Stimulated activated CD8-positive, alpha-beta memory T cell treated with anti-CD3 and anti-CD28 coated beads, Interleukin-2, amount 100 ng/mL, for 1 hour (primary cell): ENCODE measurements at places on chromosomes 4 and X.

DNA sequence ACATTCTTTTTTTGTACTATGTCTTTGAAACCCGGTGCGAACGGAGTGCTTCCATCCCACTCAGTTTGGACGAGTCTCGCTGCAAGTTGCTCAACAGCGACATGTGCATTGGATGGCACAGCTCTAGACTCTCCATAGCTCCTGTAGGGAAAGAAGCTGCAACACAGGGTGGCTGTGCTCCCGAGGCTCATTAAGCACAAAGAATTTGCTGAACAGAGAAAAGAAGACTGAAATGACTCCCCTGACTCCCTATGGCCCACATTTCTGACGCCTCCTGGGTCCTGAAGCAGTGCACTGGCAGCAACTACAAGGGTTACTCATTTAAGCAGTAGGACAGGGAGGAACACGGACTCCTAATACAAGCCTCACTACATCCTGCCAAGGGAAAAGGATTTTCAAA is 127.4 kb downstream of the SH3RF1 start:
- no peak for DNase-seq

DNA sequence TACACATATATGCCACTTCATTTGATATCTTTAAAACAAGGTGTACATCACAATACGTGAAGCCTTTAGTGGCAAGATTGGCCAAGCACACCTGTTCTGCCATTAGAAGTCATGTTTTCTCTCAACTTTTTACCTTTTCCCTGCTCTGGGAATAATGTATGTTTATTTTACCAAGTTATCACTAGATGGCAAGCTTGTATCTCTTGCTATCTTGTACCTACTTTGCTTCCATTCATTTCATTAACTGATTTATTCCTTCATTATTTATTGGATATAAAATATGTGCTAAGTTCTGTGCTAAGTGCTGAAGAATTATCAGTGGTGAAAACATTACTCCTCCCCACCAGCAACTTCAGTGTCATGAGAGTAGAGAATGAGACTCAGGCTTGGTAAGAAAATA is 245.5 kb downstream of the ANK2 start:
- DNase-seq, result no peak

DNA sequence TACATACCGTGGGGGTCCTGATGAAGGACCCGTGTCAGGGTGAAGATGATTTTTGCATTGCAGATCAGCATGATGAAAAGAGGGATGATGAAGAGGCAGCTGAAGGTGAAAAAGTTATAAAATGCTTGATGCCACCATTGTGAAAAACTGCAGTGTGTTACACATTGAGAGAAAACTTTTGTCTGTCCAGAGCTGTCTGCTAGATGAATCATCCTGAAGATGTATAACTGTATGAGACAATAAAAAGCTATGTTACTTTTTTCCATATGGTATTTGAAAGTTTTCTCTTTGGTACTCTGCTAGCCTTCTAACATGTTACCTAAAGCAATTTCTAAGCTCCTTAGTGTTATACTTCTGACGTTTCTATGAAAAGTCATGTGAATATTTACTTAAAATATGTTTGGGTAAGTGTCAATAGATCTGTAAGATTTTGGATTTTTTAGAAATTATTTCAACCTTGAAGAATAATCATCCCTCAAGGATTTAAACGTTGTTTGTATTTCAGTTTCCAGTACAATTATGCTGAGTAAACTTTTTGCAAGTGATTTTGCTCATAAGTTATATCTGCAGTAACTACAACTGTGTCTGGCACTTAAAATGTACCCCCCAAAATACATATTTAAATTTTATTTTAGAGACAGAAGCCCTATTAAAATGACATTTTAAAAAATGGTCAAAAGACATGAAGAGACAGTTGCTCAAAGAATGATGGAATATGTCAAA is 9.5 kb downstream of the GNRHR start:
- no peak for DNase-seq

DNA sequence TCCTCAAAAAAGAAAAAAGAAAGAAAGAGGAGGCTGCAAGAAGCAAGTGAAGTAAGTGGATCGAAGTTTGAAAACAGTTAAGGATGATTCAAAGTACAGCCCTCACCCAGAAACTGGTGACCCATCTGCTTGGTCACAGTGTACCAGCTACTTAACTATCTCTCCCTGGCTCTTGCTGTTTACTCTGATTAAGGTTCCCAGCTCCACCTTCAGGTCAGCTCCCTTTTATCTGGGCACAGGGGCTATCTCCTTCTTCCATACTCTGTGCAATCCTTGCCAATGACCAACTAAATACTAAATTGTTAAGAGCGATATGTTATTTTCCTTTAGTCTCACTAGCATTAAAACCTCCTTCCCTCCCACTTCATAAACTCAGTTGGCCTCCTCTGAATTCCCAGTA is 81.5 kb upstream of the SMIM10 start:
- no peak for DNase-seq

DNA sequence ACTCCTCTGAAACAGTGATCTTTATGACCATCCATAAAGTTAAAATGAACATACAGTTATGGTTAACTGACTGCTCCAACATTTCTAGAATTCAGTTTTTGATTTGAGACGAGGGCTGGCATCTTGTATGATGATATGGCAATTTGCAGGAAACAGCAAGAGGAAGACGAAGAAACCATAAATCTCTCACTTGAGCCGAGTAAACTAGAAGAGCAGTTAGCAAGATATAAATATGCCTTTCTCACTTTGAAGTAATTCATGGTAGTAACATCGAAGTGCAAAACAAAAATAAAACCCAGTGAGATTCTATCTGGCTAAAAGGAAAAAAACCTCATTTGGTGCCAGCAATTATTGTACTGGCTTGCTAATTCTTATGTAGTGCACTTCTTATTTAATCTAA is 139.0 kb upstream of the SPRY1 start:
- no peak for DNase-seq

GRCh38 chr4:20075248-20075871 is 176.3 kb upstream of the SLIT2 start:
- DNase-seq, result no peak

GRCh38 chrX:135295944-135296305 is 13.4 kb upstream of the ETDC start:
- no peak for DNase-seq

DNA sequence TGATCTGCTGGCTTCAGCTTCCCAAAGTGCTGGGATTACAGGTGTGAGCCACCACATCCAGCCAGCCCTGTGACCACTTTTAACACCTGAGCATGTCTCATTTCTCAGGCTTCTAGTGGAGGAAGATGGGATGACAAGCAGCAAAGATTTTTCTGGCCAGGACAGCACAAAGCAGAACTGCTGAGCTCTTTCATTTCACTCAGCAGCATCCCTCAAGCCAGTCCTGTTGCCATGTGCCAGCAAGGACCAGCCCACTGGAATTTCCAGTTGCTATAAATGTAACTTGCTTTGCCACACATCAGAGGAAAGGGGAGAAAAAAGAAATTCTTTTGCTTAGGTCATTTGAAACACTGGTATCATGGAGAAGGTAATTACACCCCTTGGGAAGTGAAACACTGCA is 75.9 kb downstream of the SLC9A7 start:
- no peak for DNase-seq

GRCh38 chrX:3563451-3563850 is 150.0 kb downstream of the PRKX start:
- no peak for DNase-seq

DNA sequence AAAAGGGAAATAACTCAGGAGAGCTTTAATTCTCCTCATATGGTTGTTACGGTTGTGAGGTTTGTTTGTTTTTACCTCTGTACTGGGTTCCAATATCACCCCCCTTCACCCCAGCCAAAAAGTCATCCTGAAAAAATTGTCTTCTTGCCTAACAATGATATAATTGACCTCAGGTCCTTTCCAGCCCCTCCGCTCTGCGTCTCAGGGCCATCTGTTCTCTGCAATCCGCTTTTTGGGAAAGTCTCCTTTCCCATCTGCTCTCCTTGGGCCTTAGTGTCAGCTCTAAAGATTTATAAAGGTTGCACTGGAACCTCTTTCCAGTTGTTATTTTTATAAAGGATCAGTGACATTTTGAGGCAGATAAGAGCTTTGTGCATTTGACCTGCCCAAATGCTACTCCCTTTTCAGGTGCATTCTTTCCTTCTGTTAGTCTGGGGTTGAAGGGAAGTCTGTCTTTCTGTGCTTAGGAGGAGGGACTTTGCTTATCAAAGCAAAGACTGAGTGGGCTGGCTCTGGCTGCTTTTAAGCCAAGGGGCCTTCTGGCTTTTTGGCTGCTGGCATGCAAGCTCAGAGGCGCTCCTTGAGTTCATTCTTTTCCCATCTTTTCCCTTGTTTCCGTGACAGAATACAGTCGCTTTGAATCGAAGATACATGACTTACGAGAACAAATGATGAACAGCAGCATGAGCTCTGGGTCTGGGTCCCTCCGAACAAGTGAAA is 34.1 kb downstream of the DLG3 start:
- no peak for DNase-seq

DNA sequence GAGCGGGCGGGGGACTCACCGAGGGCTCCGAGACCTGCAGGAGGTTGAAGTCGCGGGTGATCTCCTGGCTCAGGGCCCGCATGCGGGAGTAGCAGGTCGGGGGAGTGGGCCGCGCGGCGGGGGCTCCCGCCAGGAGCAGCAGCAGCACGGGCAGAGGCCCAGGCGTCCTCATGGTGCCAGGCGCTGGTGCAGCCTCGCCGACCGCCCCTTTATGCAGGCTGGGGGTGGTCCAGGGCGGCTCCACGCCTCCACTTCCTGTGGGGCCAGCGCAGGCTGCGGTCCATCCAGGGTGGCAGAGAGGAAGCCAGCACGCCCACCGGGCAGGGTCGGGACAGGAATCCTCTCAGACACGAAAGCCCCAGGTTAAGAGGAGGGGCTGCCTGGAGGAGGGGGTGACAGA is at the start of gene CYTL1:
TSS of gene CYTL1 (minus strand) at position 185 of the 400 bp plus-strand sequence. CDS start at position 172, 13 bp downstream.
- no peak for DNase-seq

- no peak for DNase-seq
These were observed 30.3 kb downstream of the AMMECR1 start for GRCh38 chrX:110287605-110288004.

DNA sequence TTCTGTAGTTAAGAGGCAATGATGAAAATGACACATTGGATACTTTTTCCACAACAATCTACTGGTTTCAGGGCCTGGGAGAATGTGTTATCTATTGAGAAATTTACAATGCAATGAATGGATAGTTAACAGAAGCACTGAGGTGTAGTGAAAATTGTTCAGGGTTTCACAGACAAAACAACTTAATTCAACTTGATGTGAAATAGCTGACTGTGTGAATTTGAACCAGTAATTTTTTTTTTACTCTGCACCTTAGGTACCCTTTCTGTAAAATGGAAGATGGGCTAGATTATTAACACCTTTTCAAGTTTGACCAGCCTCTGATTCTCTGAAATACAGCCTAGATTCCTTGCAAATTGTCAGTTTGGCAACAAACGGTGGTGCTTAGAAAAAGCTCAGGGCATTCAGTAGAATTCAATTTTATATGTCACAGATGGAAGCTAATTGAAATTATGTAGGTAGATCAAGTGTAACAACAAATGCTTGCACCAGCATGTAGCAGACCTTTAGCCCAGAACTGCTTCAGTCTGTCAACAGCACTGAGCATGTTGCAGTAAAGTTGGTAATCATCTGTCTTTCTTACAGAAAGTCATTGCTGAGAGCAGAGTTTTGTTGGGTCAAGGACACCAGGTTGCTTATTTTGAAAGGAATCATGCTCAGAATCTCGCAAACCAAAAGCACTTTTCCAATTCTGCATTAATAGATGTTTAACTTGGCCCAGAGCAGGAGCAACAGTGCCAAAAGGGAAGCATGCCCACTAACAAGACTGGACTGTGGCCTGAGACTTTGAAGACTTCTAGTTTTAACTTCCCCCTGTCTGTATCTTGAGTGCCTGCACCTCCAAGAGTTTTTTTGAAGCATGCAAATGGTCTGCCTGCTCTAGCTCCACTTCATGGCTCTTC is 526.6 kb downstream of the PACRGL start:
- no peak for DNase-seq

DNA sequence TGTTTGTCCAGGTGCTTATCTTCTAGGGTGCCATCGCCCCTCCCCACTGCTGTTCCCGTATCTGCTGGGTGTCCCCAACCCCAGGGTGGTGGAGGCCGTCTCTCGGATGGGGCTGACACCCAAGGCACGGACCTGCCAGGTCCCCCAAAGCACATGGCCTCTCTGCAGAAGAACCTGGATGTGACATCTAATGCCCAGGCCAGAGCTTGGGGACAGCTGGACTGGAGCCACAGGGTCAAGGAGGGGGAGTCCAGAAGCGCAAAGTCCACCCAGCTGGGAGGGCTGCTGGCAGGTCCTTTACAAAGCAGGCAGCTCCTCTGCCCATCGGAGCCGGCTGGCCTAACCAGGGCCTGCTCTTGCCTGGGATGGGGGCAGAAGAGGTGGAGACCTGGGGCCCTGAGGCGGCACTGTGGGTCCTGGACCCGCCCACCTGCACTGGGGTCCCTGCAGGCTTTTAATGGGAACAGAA is 751 bp upstream of the DOK7 start:
- DNase-seq, result no peak

- no peak for DNase-seq
These were observed 12.6 kb downstream of the P2RY10 start for GRCh38 chrX:78957768-78958130.
